ENCODE measurements at places on chromosomes 12 and 14.

DNA sequence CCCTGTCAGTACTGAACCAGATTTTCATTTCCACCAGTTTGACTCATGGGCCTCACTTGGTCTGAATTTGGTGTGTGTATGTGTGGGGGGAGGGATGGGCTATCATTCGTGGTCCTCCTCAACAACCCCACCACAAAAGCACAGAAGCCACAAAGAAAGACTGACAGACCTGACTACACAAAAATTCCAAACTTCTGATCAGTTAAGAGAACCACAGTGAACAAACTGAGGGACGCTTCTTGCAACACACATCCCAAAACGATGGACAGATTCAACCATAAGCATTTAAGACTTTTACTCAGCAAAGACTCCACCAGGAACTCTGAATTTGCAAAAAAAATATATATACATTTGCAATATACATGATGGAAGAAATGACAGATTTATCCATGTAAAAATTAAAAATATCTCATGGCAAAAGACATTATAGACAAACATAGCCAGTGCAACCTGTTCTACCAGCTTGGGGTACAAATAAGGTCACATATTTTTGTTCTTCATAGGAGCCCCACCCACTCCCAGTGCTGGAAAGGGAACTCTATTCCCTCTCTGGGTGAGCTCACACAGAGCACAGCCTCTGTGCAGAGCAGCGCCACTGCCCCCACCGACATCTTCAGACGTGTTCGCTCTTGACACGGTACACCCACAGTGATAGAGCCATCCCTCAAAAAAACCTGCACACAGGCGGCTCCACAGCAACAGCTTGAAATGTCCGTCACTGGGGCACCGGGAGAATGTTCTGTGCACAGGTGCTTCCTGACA is 49.7 kb downstream of the JAG2 start:
- no peak for DNase-seq

DNA sequence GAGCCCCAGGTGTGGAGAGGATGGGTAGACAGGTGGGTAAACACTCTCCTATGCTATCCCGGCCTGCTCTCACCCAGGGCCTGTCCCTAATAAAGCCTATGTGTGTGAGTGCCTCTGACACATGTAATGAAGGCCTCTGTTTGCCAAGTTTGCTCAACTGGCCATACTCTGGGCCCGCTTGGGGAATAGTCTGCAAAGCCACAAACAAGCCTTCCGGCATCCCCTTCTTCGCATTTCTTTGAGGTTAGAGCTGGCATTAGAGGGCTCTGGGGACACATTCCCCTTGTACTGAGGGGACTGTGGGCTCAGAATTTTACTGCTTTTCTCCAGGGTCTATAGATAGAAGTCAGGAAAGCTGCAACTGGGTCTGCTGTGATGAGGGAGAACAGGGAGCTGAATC is 240.5 kb downstream of the C12orf75 start:
- no peak for DNase-seq

- DNase-seq, result no peak
Observed at GRCh38 chr14:91419044-91419397, 1.4 kb upstream of the CCDC88C start.

GRCh38 chr14:77158175-77158881 is 16.7 kb upstream of the ZDHHC22 start:
- DNase-seq, result peak; percentile 30

- DNase-seq, result no peak
Observed at GRCh38 chr14:76922584-76922983, 96.4 kb downstream of the LRRC74A start.

DNA sequence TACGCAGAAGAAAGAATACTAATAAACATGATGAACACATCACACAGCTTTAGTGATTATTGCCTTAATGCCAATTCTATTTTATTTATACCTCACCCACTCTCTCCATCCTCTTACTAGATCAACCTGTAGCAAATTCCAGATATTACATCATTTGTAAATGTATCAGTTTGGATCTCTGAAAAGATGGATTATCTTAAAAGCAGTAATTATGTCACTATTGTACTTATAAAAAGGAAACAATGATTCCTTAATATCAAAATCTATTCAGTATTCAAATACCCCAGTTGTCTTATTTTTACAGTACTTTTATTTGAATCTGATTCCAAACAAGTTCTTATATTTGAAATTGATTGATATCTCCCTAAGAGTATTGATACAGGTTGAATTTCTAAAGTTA is 892.8 kb upstream of the MDGA2 start:
- DNase-seq, result no peak

GRCh38 chr12:103373088-103373523 is 122.7 kb downstream of the C12orf42 start:
- no peak for DNase-seq

DNA sequence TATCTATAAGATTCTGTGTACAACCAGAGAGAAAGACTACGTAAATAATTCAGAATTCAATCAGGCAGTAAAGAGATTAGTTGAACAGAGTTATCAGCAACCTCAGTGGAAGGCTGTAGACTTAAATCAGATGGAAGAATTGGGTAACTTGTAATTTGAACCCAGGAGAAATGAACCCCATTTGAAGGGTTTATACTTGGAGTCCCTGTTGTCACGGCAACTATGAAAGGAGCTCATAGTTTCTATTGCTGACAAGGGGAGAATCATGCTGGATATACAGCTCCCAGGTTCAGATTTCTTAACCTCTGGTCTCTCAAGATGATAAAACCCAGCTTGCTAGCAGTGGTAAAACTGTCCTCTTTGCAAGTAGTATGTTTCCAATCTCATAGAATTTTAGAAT is 54.4 kb upstream of the BMP4 start:
- DNase-seq, result no peak

DNA sequence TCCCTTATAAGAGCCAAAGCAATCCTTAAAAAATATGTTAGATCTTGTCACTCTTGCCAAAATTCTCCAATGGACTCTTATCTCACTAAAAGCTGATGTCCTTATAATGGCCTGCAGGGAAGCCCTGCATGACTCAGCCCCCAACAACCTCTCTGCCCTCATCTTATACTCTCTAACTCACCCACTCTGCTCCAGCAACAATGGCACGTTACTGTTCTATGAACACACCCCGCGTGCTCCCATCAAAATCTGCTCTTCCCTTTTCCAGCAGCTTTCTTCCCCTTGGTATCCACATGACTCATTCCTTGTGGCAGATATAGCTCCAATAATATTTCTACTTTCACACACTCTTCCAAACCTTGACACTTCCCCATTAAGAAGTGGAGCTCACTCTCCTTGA is 108.1 kb downstream of the DENND5B start:
- no peak for DNase-seq

DNA sequence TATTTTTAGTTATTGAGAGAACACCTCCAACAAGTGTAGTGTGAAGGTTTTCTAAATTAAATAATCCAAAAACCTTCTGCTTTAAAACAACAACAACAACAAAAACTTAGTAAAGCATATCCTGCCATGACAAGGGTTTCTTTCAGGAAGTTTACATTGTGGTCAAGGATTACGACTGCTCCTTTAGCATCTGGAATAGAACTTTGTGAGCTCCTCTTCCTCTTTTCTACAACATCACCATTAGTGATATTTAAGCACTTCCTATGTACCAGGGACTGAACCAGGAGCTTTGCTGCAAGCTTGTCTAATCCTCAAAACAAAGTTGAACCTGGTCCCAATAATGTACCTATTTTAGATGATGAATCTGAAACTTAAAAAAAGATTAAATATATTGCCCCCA is 315.4 kb upstream of the KITLG start:
- DNase-seq, result no peak

DNA sequence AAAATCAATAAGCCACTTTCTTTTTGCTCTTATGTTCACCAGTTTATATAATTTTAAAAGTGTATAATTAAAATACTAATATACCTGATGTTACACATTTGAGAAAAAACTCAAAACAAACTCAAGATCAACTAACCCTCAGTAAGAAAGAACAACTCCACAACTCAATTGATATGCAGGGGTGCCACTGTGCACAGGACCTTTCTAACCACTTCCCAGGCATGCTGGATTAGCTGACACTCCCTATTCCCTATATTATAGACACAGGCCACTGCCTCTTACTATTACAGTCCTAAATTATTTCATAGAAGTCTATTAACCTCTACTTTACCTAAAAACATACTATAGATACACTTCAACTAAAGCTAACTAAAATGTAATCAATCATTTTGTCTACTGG is 191.7 kb upstream of the KRR1 start:
- no peak for DNase-seq

- DNase-seq, result no peak
Observed at GRCh38 chr14:53608369-53608768, 348.3 kb downstream of the BMP4 start.

- DNase-seq, result no peak
Observed at GRCh38 chr12:54601841-54602240, 13.4 kb upstream of the PPP1R1A start.

DNA sequence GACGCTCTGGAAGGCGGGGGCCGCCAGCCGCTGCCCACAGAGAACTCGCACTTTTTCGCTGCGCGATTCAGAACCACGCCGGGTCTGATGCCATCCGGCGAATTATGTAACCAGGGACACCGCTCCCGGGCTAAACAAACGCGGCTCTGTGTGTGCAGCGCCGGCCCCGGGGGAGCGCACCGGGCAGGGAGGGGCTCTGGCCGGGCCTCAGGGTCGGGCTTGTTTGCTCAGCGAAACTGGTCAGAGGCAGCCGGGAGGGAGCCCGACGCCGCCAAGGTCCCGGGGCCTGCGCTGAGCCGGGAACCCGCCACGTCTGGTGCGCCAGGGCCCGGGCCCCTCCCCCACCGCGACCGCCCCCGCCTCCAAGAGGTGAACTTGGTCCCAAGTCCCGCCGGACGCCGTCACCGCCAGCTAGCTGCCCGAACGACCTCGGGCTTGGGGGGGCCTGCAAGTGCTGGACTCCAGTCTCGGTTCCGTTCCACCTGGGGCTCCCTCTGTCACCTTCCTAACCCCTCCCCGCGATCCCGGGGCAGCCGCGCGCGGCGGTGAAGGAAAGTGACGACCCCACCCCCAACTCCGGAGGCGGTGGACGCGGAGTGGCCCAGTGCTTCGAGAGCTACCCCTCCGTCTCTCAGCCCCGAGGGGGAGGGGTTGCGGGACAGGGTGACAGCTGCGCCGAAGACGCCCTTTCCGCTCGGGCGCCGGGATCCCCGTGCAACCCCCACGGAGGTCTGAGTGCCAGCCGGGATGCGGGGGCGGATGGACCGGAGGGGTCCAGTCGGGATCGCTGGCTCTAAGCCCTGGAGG is 848 bp downstream of the CTDSP2 start:
- no peak for DNase-seq

- DNase-seq, result no peak
Observed at GRCh38 chr12:65171870-65172269, 2.5 kb downstream of the LEMD3 start.

DNA sequence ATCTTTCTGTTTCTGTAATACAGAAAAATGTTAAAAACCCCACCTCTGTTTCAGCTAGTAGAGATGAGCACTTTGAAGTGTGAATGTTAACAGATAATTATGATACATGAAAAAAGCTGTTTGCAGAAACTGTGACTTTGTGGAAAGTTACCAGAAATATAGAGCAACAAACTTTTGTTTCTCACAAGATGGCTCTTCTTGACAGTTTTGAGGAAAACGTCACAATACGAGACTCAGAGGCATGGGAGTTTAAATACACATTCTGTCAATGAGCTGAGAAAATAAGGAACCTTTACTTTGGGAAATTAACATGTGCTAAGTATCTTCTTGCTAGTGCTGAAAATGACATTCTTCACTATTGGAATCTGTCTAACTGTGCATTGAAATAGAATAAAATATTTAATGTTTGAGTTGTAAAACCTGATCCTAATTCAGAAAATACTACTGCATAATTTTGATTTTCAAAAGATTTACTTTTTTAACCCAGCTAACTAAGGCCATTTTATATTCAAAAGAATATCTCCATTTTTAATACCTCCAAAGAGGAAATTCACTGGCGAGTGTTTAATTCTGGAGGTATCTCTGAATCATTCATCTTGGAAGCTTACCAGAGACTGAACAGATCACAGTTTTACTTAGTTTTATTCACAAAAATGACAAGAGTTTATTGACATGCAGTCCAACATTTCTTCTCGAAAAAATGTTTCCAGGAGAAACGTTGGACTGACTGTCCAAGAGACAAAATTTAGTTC is 308.9 kb upstream of the LRFN5 start:
- no peak for DNase-seq

GRCh38 chr12:106171117-106171750 is 32.5 kb upstream of the NUAK1 start:
- no peak for DNase-seq

GRCh38 chr14:68694516-68695235 is 98.2 kb downstream of the ZFP36L1 start:
- no peak for DNase-seq

- no peak for DNase-seq
Observed at GRCh38 chr14:91252871-91253794, 8.6 kb upstream of the GPR68 start.

DNA sequence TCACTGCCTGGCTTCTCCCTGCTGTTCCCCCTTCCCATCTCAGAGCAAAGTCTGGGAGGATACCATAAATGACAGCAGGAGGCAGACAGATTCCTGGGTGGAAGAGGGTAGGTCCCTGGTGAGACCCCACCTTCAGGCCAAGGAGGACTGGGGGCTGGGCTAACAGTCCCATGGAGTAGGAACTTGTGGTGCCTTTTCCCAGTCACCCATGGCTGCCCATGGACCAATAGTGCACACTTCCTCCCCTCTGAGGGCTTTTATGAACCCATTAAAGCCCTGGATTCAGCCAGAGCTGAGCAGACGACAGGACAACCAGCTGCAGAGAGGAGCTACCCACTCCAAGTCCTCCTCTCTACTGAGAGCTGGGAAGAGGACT is 36.6 kb upstream of the OR5AU1 start:
- no peak for DNase-seq

DNA sequence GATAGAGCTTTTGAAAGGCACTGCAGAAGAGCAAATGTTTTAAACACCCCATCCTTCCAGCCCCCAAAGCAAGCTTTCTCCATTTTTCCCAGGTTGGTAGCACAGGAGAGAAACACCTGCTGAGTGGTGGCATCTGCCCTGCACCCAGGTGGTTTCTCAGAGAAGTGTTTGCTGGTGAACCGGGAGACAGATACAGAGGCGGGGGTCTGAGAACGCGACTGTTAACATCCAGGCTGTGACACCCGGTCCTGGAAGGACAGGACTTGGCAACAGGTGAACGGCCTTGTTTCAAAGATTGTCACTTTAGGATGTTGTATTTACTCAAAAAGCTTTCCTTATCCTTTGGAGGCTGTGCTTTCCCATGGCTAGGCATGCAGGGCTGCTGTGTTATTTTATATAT is 18.5 kb downstream of the MMAB start:
- DNase-seq, result no peak

DNA sequence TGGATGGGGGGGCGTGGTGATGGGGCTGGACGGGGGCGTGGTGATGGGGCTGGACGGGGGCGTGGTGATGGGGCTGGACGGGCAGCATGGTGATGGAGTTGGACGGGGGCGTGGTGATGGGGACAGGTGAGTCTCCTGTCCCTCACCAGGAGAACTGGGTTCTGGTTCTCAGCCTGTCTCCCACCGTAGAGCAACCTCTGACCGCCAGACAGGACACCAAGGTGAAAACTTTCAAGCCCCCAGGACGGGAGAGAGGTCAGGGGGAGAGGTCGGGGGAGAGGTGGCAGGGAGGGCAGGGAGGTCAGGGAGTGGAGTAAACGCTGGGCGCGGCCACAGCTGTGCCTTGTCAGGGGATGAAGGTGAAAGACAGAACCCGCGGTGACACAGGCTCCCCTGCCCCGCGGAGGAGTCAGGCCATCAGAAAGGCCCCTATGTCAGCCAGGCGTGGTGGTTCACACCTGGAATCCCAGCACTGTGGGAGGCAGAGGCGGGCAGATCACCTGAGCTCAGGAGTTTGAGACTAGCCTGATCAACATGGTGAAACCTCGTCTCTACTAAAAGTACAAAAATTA is 84.6 kb downstream of the GALNT9 start:
- DNase-seq, result no peak

- DNase-seq, result no peak
Observed at GRCh38 chr14:104401785-104402184, 177.8 kb upstream of the C14orf180 start.
